Germinal center (tissue), 1 donor: ENCODE measurements at places on chromosomes 2 and 18.

DNA sequence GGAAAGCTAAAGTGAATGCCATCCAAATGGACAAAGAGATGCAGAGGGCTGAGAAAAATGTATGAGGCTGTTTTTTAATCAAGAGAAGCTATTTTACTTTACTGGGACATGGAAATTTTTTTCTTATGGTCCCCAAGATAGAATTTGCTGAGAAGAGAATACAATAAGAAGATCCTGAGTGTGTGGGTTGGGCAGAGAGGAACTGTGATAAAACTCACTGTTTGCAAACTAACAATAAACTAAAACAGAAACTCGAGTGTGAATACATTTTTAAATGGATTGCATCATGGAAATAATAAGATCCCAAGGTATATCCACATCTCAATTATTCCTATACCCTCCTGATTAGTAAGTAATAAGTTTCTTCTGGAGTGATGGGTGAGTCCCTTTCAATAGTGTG is 4.4 kb downstream of the NEB start:
- DNase-seq: no peak

DNA sequence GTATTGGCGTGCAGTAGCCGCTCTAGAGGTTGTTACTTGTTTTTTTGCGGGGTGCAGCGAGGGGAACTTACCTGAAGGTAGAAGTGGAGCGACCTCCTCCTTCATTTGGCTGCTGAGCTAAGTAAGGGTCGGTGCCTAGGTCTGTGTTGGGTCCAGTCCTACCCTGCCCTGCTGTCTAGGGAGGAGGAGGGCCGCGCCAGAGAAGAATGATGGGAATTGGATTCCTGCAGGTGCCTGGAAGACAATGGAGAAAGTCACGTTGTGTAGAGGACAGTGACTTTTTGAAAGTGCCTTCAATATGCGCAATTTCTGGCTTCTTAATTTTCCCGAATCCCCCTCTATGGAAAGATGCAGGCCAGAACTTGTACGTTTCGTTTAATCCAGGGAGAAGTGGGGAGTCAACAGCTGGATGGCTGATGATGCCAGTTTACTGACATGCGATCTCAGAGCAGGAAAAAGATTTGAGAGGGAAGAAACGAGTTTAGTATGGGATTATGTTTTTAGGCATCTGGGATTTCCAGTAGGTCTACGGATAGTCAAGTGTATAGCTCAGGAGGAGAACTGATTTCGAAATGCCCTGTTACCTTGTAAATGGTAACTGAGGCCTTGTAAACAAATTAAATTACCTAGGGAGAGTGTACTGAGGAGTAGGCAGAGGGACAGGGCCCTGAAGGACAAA is 653 bp downstream of the MRPS9 start:
- no peak for DNase-seq

DNA sequence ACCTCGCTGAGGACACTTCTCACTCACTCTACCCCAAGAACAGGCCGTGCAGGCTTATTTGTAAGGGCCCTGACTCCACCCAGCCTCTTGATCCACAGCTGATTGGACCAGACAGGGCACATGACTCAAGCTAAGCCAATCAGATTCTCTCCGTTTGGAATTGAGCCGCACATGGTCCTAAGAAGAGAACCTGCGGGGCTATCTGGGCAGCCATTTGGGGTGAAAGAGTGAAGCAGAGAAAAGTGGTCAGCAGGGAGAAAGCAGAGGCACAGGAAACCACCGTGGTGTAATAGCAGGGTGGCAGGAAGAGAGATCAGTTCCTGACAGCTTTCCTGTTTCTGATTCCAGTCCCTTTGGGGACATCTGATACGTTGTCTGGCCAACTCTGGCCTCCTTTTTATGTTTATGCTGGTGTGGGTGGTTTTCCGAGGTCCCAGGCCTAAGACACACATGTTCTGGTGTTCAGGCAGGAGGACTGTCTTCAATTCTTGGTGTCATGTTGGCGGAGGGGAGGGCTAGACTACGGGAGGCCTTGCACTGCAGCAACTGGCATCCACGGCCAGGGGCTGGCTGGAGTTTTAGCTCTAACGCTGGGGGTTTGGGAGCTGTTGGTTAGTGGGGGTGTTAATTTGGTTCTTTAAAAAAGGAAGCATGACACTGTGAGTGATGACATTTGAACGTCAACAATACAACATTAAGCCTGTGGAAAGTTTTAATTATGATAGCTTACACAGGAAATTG is 26.1 kb upstream of the SPTBN1 start:
- DNase-seq: no peak

DNA sequence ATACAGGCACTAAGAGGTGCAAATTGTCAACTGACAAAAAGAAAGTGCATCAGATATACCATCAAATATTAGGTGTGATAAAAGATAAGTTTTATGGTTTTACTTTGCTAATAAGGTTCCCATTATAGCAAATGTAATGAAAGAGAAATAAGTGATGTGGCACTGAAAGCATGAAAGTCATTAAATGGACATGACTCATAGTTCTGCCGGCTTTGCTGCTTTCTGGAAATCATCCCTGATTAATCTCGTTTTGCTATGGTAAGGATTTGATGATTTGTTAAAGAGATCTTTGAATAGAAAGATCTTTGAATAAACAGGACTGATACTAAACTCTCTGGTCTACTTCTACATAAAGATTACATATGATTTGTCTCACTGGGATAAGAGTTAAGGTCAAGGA is 72.7 kb downstream of the CLIP4 start:
- no peak for DNase-seq

GRCh38 chr2:147549054-147549453 is 295.8 kb upstream of the ACVR2A start:
- no peak for DNase-seq

- no peak for DNase-seq
Observed at GRCh38 chr18:10015288-10015701, 101.5 kb downstream of the VAPA start.

GRCh38 chr2:159933727-159934049 is 128.7 kb downstream of the PLA2R1 start:
- DNase-seq: no peak

- peak; percentile 34 for DNase-seq
Observed at GRCh38 chr2:138475277-138475776, 26.2 kb upstream of the SPOPL start.
